ENCODE measurements at places on chromosomes 13 and 19.

GRCh38 chr19:17601683-17602082, 46.2 kb downstream of the COLGALT1 start:
- no peak for DNase-seq

GRCh38 chr13:75872980-75873379, 236.8 kb downstream of the LMO7 start:
- DNase-seq, result no peak

DNA sequence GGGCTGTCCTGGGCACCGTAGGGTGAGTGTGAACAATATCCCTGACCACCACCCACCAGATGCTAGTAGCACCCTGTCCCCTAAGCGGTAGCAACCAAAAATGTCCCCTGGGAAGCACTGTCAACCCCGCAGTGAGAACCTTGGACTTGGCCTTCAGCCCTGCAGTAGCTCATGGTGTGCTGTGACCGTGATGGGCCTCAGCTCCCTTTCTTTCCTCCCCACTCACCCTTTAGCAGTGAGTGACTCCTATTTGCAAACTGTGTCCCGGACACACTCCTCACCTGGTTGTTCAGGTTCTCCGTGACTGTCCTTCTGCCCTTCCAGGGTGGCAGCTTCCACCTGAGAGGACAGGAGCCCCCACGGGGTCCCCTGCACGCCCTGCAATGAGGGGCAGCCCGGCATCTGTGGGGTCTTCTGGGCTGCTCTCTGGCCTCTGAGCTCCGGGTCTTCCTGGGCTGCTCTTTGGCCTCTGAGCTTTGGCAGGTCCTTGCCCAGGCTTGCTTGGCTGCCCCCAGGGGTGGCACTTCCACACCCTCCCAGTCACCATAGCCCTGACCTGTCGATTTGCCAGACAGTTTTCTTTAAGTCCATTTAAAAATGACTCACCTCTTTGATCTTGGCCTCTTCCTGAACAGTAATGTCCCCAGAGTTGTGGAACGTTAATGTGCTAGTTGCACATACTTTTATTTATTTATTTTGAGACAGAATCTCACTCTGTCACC, 3.8 kb downstream of the KDM4B start:
- peak; percentile 38 for DNase-seq

- no peak for DNase-seq
Observed at GRCh38 chr19:46622118-46622446, 2.8 kb downstream of the PTGIR start.

- DNase-seq, result peak; percentile 92
Observed at GRCh38 chr19:1747285-1748114, 5.8 kb upstream of the ONECUT3 start.

DNA sequence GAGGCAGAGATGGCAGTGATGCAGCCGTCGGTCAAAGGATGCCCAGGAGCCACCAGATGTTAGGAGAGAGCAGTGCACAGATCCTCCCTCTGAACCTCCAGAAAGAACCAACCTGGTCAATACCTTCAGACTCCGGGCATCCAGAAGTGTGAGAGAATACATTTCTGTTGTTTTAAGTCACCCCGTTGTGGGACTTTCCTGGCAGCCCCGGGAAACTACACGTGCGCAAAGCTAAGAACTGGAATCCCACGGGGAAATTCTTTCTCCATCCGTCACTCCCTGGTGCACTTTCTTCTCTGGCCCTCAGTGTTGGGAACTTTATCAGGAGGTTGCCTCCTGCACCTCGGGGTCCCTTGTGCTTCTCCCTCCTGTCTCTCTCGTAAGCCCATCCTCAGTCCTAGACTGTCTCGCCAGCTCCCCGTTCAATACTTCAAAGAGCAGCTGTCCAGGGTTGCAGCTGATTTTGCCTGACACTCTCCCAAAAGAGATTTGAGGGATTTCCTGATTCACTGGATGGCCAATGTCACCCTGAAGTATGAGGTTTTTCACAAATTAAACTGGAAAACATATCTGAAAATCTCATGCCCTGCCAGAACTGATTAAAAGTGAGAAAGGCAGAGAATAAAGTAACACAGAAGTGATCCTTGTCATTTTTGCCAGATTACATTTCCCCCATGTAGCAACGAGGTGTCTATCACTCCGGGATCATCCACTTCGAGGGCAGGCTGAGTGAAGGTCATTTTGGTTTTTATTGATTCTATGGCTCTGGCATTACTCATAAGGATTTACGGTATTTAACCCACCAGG, 136.8 kb downstream of the DCT start:
- no peak for DNase-seq

DNA sequence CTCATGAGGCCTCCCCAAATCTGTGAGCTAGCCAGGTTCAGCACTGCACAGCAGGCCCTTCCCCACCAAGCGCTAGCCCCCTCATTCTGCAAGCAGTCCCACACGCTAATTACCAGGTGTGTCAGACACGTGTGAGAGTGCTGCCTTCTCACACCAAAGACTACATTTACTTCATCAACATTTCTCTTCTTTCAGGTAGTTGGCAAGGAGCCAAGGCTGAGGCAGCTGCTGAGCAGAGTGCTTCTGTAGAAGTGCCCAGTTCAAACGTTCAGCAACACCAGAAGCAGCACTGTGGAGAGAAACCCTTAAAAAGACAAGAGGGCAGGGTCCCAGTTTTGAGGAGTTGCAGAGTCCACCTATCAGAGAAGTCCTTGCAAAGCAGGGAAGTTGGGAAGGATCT, 6.4 kb downstream of the ZNF773 start:
- no peak for DNase-seq

DNA sequence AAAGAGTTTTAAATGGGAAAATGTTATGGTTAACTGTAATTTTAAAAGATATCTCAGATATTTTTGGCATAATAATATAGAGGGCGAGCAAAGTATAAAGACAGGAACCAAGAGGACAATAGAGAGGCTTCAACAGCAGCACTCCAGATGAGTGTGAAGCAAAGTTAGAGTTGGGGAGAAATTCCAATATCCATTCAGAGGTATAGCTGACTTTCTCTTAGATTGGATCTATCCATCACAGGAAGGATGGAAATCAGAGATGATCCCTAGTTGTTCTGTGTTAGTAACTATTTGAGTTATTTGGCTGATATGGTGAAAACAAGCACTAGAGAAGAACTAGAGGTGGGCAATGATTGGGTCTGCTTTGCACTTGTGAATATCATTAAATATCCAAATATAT, 786.0 kb upstream of the KLHL1 start:
- no peak for DNase-seq

- peak; percentile 37 for DNase-seq
Observed at GRCh38 chr13:36395280-36395679, 37.0 kb upstream of the CCNA1 start.

- DNase-seq, result no peak
Observed at GRCh38 chr13:43304449-43304848, 281.1 kb downstream of the DNAJC15 start.

DNA sequence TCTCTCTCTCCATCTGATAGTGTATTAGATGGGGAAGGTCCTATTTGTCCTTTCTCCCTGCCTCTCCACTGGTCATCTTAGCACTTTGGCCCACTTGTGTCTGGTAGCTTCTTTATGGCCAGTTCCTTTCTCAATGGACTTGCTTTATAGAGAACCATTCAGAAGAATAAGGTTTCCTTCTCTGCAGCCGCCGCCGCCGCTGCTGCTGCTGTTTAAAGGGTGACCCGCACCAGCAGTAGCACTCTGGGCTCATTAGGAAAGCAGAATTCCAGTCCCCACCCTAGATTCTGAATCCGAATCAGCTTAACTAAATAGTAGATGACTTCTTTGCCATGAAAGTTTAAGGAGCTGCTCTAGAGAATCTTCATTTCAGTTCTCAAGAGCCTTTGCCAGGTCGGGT, 490.2 kb downstream of the FOXO1 start:
- DNase-seq, result no peak

DNA sequence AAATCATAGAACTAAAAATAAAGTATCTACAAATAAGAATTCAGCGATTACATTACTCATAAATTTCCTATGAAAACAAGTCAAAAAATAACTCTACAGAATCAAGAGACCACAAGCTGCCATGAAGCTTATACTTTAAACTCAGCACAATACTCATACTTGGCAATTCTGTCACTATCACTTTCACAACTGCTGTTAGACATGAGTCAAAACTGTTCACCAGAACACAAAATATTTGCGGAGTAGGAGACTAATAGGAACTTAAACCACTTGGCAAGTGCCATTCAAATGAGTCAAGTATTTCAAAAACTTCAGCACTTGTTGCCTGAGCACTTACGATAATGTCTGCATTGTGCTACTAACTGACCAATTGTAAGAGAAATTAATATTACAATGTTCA, 387.8 kb upstream of the GPC6 start:
- no peak for DNase-seq

GRCh38 chr13:45928843-45929242, 77.3 kb upstream of the SIAH3 start:
- peak; percentile 37 for DNase-seq

- DNase-seq, result no peak
Observed at GRCh38 chr19:17806945-17807344, 12.0 kb downstream of the B3GNT3 start.

GRCh38 chr13:94620286-94620896, 18.7 kb downstream of the GPR180 start:
- peak; percentile 83 for DNase-seq

DNA sequence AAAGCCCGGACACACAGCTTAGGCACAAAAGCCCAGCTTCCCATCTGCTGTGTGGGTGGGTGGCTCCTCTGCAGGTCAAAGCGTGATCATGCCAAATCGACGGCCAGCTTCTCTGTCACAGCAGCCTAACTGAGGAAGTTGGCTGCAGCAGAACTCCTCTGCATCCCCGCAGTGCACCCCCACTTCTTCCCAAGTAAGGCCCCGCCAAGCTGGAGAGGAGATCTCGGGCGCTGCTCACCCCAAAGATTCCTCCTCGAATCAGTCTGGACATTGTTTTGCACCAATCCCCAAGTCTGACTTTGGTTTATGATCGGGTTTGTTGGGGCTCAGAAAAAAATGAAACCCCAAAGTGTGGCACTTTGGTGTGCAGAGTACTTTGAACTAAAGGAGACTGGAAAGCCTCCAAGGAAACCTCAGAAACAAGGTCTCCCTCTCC, 19.7 kb upstream of the CPB2 start:
- no peak for DNase-seq

DNA sequence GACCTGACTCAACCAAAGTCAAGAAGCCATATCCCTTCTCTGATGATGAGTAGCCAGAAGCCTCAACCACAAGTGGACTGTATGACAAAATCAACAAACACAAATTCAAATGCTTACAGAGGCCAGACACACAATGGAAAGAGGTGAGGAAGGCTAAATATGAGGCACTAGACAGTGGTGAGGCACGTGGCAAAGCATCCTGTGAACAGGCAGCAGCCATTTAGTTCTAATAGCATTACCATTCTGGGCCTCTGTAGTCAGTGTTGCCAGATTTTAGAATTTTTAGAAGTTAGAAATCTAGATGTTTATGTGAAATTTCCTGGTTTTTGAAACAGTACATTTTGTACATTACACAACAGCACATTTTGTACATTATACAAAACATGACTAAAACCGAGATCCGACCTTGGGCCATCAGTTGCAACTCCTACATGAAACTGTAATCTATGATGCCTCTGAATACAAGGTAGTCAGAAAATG, 403.3 kb downstream of the COG6 start:
- DNase-seq, result no peak

DNA sequence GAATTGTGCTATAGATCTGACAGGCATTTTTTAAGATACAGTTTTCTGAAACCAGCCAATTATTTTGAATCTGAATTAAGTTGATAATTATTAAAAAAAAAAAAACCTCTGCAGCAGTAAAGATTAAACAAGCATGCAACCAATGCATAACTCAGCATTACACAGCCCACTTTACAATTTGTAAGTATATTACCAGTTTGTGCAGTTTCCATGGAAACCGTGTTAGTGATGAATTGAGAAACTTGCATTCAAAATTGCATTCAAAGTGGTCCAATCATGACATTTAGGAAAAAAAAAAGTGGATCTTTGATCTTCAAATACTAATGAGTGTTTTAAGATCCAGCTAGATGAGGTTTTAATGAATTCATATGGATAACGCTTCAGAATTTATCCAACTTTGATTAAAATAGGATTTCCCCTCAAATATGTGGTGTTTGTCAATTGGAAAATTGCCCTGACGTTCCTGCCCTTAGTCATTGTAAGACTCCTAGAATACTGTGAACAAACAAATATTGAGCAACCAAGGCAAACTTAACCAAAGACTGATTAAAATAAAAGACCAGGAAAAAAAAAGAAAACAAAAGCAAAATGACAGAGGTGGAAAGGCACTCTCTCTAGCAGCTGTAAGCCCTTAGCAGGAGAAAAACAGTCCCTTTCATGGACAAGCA, 314.8 kb upstream of the MAB21L1 start:
- no peak for DNase-seq

DNA sequence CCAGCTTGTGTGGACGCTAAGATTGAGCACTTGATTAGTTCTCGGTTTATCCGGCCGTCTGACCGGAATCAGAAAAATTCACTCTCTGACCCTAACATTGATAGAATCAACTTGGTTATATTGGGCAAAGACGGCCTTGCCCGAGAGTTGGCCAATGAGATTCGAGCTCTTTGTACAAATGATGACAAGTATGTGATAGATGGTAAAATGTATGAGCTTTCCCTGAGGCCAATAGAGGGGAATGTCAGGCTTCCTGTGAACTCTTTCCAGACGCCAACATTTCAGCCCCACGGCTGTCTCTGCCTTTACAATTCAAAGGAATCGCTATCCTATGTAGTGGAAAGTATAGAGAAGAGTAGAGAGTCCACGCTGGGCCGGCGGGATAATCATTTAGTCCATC, 59.6 kb downstream of the ARHGAP35 start:
- no peak for DNase-seq

DNA sequence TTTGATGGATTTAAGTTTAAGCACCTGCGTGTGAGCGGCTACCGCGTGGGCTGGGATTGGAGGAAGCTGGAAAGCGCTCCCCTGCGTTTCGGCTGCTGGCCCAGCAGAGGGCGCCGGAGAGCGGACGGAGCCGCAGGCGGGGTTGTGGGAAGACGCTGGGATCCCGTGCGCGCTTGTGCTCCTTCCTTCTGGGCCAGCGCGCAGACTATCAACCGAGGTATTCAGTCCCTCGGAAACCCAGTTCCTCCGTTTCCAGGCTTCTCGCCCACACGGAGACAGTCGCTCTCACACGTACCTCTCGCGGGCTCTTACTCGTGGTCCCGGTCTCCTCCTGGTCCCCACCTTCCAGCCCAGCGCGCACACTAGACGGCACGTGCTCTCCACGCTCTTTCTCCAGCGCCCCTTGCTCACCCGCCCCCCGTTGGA, 28.8 kb downstream of the EPN1 start:
- DNase-seq, result no peak
